ENCODE measurements at places on chromosomes 11 and 22.
A peak's percentile ranks its signal among the peaks of the same experiment; 100 is the strongest.

DNA sequence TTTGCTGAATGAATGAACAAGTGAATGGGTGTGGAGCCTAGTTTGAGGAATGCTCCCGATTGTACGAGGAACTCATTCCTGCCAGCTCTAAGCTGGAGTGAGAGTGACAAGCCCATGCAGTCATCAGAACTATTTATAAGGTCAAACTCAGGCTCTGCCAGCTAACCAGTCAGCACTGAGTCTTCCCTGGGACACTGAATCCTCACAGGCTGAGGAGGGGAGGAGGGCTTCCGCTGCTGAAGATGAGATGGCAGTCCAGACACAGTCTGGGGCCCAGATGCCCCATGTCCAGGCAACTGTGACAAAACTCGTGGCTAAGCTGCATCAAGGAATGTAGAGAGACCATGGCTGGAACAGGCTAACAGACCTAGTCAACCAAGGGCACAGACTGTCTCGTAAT, 4.0 kb downstream of the LRP4 start:
- H3K4me3 ChIP-seq, result no peak overlapping the region
- H3K4me1 ChIP-seq, result no peaks in the 10 kb centered on the region
- no peak overlapping the region for H3K27ac ChIP-seq

- H3K27ac ChIP-seq, result peak overlapping the region; percentile 50
- H3K4me1 ChIP-seq, result no peaks in the 10 kb centered on the region
- H3K4me3 ChIP-seq, result no peak overlapping the region
Observed at GRCh38 chr11:105045676-105046296, 651 bp upstream of the CARD16 start.

GRCh38 chr11:11620173-11620920, 1.5 kb downstream of the GALNT18 start:
- H3K27me3 ChIP-seq, result no peaks in the 10 kb centered on the region
- H3K4me1 ChIP-seq, result no peaks in the 10 kb centered on the region
- peak overlapping the region; percentile 65 for H3K27ac ChIP-seq
- peak overlapping the region; percentile 57 for H3K4me3 ChIP-seq

DNA sequence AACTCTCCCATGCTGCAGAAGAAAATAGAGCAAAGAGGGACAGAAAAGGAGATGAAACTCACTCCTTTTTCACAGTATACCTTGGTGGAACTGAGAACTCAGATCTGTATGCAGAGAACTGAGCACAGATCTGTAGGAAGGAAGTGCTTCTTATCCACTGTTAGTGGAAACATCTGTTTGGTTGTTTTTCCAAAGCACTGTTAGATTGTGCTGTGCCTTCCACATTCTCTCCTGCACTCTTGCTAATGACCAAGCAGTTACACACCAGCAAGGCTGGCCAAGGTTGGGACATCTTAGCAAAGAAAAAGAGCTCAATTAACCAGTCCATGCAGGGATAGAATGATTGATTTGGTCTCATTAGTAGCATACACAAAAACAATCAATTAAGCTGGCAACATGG, 20.1 kb upstream of the SIK2 start:
- H3K27ac ChIP-seq, result no peak overlapping the region
- DNase-seq, result no peak

- no peaks in the 10 kb centered on the region for H3K4me1 ChIP-seq
- H3K27ac ChIP-seq, result no peak overlapping the region
- no peak overlapping the region for H3K4me3 ChIP-seq
- no peaks in the 10 kb centered on the region for H3K36me3 ChIP-seq
Observed at GRCh38 chr11:131038597-131038996, 122.3 kb upstream of the SNX19 start.

- no peaks in the 10 kb centered on the region for H3K27me3 ChIP-seq
- H3K36me3 ChIP-seq, result no peaks in the 10 kb centered on the region
- no peak for DNase-seq
- H3K27ac ChIP-seq, result no peak overlapping the region
Observed at GRCh38 chr11:23100726-23101125, 240.5 kb upstream of the CCDC179 start.

- no peak overlapping the region for H3K4me3 ChIP-seq
- no peaks in the 10 kb centered on the region for H3K4me1 ChIP-seq
- no peak overlapping the region for H3K27ac ChIP-seq
- no peaks in the 10 kb centered on the region for H3K27me3 ChIP-seq
- no peak for DNase-seq
Observed at GRCh38 chr11:104704888-104705287, 193.4 kb downstream of the CASP12 start.

DNA sequence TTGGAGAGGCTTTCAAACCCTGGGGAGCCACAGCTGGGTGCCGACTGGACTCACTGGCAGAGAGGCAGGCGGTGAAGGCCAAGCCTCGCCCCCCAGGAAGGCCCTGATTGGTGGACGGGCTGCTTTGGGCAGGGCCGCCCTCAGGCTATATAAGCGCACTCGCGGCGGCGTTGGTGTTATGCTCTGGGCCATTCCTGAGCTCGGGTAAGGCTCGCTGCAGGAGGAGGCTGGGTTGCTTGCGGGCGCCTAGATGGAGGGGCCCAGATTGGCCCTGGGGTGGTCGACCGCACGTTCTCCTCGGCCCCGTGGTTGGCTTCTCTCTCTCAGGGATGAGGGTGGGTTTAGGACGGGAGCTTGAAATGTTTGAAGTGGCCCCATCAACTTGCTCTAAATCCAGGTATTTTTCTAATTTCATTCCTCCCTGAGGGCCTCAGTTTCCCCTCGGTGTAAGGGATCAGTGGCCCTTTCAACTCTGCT, at the start of gene SPDYC:
SPDYC (plus strand) TSS at position 176 of the 477 bp plus-strand sequence. CDS start 1,125 bp downstream, outside the sequence.
- no peaks in the 10 kb centered on the region for H3K27me3 ChIP-seq
- H3K27ac ChIP-seq, result no peak within 1 kb of the TSS
- no peaks in the 10 kb centered on the region for H3K4me1 ChIP-seq
- H3K36me3 ChIP-seq, result no peaks in the 10 kb centered on the region

GRCh38 chr22:49923445-49923844, 5.0 kb downstream of the CRELD2 start:
- no peak overlapping the region for H3K4me3 ChIP-seq
- DNase-seq, result no peak
- H3K27ac ChIP-seq, result no peak overlapping the region

- H3K4me3 ChIP-seq, result no peak overlapping the region
- no peaks in the 10 kb centered on the region for H3K27me3 ChIP-seq
- DNase-seq, result no peak
- H3K27ac ChIP-seq, result no peak overlapping the region
- H3K4me1 ChIP-seq, result no peaks in the 10 kb centered on the region
Observed at GRCh38 chr22:33361581-33361980, 303.4 kb upstream of the SYN3 start.

GRCh38 chr22:28328756-28329155, 350.9 kb downstream of the TTC28 start:
- no peaks in the 10 kb centered on the region for H3K4me1 ChIP-seq
- no peak overlapping the region for H3K27ac ChIP-seq
- no peaks in the 10 kb centered on the region for H3K36me3 ChIP-seq
- H3K4me3 ChIP-seq, result no peak overlapping the region
- no peaks in the 10 kb centered on the region for H3K27me3 ChIP-seq
- DNase-seq, result no peak

DNA sequence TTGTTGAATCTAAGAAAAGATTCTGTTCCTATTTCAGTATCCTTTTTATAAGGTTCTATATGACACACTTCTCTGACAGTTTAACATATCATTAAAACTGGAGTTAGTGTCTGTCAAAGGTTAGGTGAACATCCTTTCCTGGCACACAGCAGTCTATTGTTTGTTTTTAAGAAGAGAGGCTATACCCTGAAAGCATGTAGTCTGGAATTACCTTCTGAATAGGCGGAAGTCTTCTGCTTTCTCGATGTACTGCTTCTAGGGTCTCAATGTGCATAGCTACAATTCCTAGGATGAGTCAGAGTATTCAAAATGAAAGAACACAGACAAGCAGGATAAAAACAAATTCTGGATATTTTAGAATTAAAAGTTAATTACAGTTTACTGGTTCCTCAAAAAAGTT, 188.6 kb downstream of the SWAP70 start:
- no peak overlapping the region for H3K27ac ChIP-seq
- no peaks in the 10 kb centered on the region for H3K36me3 ChIP-seq
- DNase-seq, result no peak
- H3K27me3 ChIP-seq, result no peaks in the 10 kb centered on the region

GRCh38 chr11:26943636-26944035, 50.3 kb upstream of the FIBIN start:
- no peaks in the 10 kb centered on the region for H3K36me3 ChIP-seq
- H3K4me1 ChIP-seq, result peaks cover 9% of the 10 kb centered on the region
- DNase-seq, result no peak

- no peak for DNase-seq
- H3K27ac ChIP-seq, result no peak overlapping the region
- H3K4me1 ChIP-seq, result no peaks in the 10 kb centered on the region
- no peaks in the 10 kb centered on the region for H3K36me3 ChIP-seq
Observed at GRCh38 chr11:122478986-122479385, 176.5 kb upstream of the UBASH3B start.

- H3K27ac ChIP-seq, result no peak overlapping the region
- H3K4me1 ChIP-seq, result no peaks in the 10 kb centered on the region
- H3K36me3 ChIP-seq, result no peaks in the 10 kb centered on the region
- no peak overlapping the region for H3K4me3 ChIP-seq
Observed at GRCh38 chr22:22902247-22903001, 14.8 kb downstream of the IGLL5 start.

- no peaks in the 10 kb centered on the region for H3K27me3 ChIP-seq
- no peaks in the 10 kb centered on the region for H3K36me3 ChIP-seq
- no peak overlapping the region for H3K27ac ChIP-seq
- H3K4me1 ChIP-seq, result no peaks in the 10 kb centered on the region
- H3K4me3 ChIP-seq, result no peak overlapping the region
Observed at GRCh38 chr22:49763138-49763537, 64.5 kb downstream of the BRD1 start.

All from uterus (tissue), 4 donors.